Activated CD4-positive, alpha-beta T cell treated with anti-CD3 and anti-CD28 coated beads, Interleukin-10, Interleukin-2, amounts not matched to agents 100 ng/mL and 50 ng/mL, durations not matched to agents 16 hours and 8 hours (primary cell): ENCODE measurements at places on chromosomes 7 and 10.

DNA sequence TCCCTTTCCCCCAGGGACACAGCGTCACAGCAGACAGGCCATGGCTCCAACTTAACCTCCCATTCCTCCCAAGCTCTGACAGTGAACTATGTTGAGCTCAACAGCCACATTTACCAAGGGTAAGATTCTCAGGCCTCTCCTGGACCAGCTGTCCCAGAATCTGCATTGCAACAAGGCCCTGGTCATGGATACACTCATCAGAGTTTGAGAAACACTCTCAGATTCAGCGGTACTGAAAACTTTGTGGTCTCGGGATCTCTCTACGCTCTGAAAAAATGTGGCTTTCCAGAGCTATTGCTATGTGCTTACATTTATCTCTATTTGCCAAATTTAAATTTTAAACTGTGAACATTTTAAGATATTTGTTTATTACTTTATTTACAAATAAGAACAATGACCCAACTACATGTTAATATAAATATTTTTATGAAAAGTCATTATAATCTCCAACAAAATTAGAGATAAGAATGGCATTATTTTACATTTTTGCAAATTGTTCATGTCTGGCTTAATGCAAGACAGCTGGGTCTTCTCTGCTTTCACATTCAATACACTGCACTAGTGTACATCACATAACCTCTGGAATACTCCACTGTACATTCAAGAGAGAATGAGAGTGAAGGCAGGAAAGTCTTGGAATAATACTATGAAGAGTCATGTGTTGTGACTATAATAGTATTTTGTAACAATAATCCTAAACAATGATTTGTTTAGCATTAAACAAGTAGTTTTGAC is 190.9 kb upstream of the PITRM1 start:
- DNase-seq = no peak

- DNase-seq = no peak
These were observed 7.1 kb downstream of the COBL start for GRCh38 chr7:51309361-51310130.

- peak; percentile 46 for DNase-seq
These were observed 16.9 kb downstream of the TCAF1 start for GRCh38 chr7:143884969-143885559.

GRCh38 chr10:116952729-116953128 is 52.3 kb downstream of the SHTN1 start:
- DNase-seq = no peak

DNA sequence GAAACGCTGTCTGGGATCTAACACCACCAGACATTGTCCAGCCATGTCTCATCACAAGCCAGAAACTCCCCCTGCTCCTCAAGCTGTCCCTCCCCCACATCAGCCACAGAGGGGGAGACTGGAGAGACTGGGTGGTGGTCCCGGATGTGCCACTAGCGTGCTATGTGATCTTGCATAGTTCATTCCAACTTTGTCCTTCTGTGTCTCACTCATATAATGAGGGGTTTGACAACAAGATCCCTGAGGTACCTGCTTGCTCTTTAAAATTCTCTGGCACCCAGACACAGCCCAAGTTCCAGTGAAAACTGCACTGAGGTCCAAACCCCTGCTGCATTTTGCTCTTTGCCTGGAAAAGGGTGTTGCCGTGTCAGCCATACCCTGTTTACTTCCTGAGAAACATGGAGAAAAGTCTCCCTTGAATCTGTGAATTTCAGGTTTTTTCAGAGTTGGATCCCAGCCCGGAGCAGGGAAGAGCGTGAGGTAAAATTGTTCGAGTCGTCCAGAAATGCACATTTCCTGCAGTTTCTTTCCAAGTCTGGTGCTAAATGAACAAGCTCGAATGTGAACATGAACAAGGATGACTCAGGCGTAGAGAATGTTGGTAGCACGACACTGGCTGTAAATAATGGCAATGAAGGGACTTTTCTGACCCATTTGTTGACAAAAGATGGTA is 156.6 kb downstream of the CCDC3 start:
- no peak for DNase-seq

DNA sequence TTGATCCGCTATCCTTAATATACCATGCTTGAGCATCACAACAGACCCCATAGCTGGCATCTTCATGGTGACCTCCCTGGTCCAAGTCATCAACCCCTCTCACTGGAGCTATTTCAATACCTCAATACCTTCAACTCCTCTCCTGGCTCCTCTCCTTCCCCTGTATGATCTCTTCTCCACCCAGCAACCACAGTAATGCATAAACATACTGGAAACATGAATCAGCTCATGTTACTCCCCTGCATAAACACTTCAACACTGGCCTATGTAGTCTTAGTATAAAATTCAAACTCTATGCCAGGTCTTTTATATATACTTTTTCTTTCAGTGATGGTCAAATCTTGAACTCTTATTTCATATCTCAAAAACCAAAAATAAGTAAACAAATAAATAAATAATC is 31.8 kb upstream of the TMEM273 start:
- DNase-seq = no peak

DNA sequence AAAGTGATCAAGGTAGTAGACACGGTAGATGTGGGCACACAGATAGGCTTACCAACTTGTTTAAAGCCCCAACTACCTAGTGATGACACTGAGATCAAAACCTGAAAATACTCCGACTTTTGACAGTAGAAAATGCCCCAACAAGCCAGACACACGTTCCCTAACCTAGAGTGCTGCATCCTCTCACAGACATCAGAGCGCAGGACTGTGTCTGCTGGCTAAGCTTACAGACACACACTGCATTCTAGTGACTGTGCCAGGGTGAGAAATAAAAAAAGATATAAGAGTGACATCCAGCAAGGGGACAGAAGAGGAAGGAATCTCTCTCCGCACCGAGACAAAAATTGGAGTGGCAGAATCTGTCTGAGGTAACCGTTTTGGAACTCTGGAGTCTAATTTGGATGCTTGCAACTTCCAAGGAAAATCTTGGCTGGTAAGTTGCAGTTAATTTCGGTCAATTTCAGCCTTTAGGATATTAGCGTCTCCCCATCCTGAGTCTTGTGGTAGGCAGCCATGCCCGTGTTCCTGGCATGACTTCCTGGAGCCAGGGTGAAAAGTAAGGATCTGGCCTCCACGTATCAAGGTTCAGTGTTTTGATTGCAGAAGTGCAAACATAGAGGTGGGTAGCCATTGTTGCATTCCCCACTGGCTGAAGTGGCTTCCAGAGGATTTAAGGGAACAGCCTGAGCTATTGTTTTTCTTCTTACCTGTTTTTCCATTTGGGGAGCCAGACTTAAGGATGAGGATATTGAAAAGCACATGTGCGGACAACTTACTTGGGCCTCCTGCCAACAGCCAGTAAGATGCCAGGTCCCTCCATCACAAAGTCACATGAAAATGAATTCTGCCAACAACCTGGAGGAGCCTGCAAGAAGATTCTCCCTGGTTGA is 124.1 kb downstream of the SMURF1 start:
- no peak for DNase-seq

DNA sequence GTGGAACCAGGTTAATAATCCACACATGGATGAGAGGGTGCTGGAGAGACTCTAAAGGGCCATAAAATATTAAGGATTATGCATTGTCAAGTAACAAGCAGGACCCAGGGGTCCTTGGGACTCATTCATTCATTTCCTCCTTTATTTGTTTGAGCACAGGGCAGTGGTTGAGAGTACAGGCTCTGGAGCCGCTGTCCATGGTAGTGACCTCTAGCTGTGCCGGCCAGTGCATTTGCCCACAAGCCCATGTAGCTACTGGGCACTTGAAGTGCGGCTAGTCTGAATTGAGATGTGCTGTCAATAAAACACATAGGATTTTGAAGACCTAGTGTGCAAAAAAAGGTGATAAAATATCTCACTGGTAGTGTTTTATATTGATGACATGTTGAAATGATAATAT is 137.6 kb downstream of the C10orf105 start:
- no peak for DNase-seq

DNA sequence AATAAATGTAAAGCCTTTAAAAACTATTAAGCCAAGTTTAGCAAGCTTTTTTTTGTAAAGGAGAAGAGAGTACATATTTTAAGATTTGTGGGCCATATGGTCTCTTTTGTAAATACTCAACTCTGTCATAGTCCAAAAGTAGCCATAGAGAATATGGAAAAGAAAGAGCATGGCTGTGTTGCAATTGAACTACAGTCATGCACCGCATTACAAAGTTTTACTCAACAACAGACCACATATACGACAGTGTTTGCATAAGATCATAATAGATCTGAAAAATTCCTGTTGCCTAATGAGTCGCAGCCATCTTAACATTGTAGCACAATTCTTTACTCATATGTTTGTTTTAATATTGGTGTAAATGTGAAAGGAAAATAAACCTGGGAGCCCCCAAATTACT is 440.8 kb downstream of the HTR7 start:
- DNase-seq = no peak

DNA sequence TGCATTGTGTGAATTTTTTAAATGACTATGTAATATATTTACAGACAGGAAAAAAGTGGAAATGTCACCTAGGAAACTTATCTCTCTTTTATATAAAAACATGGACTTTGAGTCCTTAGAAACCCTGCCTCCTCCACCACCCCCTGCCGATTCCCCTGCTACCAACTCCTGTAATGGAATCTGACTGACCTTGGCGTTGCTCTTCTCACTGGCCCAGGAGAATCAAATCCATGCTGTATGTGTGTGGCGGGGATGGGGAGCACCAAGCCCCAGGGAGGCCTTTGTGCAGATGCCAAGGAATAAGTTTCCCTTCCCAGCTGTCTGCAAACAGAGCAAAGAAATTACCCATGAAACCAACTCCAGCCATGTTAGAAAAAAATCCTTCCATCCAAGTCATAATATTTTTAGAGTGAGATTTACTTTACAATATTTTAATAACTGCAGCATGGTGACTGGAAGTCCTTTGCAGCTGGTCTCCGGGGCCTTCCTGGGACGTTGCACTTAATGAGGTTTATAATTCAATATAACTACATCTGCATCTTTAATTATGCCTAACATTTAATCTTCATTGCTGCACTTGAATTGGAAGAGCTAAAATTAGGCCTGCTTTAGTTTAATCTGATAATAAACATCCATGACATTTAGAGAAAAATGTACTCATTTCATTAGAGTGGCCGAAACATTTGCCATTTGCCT is 111.4 kb upstream of the CACUL1 start:
- DNase-seq = no peak

GRCh38 chr10:91137822-91138221 is 82.6 kb upstream of the PCGF5 start:
- no peak for DNase-seq

DNA sequence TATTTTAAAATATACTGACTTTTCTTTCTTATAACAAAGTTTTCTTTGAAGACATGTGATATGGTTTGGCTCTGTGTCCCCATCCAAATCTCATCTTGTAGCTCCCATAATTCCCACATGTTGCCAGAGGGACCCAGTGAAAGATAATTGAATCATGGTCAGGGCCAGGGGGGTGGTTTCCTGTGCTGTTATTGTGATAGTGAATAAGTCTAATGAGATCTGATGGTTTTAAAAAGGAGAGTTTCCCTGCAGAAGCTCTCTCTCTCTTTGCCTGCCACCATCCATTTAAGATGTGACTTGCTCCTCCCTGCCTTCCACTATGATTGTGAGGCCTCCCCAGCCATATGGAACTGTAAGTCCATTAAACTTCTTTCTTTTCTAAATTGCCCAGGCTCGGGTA is 768.1 kb downstream of the NRG3 start:
- DNase-seq = no peak

- DNase-seq = no peak
These were observed 65.5 kb downstream of the RALA start for GRCh38 chr7:39688611-39689480.

DNA sequence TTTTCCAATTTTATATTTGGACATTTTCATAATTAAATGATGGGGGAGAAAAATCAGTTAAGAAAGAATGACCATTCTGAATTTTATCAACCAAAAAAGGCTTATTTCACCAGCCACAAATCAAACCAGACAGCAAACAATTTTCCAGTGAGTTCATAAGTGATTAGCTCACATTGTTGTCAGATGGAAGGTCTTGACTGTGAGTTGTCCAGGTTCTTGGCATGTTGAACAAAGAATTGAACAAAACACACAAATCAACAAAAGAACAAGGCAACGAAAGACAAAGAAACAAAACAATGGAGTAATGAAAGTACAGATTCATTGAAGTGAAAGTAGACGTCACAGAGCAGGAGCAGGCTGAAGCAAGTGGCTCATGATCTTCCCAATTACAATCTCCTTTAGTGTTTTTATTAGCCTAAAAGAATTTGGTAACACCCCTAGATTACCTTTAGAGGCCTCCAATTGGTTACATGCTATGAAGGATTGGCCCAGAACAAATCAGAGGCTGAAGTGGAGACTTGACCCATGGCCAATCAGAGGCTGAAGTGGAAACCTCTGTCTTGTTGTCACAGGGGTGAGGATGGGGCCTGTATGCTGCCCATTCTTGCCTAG is 248.7 kb downstream of the NEBL start:
- DNase-seq = no peak

DNA sequence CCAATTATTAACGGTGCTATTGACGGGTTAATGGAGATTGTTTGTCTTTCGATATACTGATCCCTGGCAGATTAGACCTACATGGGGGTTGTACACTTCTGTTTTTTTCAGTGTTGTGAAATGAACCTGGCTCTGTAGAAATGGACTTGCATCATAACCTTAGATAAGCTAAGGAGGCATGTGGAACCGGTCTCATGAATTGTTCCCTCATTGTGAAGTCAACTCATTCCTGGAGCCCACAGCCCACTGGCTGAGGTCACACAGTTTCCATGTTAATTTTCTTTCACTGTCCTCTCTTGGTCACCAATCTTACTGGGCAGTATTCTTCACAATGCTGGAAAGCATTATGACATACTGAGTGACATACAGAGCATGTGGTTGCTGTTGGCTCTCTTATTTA is 202.8 kb downstream of the BMPER start:
- DNase-seq = no peak

DNA sequence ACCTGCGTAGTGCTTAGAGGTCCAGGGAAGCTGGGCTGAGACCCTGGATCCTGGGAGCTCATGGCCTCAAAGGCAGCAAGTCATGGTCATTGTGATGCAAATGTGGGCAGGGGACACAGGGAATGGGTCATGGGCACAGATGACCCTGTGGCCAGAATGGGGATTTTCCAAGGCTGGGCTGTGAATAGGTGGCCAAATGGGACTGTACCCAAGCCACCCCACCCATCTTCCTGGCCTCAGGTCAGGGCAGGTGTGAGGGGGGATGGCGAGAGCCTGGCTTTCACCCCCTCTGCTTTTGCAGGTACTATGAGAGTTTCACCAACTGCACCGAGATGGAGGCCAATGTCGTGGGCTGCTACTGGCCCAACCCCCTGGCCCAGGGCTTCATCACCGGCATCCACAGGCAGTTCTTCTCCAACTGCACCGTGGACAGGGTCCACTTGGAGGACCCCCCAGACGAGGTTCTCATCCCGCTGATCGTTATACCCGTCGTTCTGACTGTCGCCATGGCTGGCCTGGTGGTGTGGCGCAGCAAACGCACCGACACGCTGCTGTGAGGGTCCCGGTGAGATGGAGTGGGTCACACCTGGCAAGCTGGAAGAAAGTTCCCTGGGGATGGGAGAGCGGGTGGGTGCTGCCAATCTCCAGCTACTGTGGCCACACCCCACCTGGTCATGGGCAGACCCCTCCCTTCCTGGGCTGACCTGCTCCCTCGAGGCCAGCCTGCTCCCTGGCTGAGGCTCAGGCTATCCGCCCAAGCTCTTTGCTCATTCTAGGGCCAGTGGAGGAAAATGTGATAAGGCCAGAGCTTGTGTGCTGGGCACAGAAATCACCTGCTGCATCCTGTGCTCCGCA is 25.5 kb downstream of the RAMP3 start:
- no peak for DNase-seq

- DNase-seq = no peak
These were observed 23.4 kb downstream of the CHRM2 start for GRCh38 chr7:136891850-136892249.

- no peak for DNase-seq
These were observed 15.6 kb upstream of the CLDN12 start for GRCh38 chr7:90387470-90388240.
